ENCODE measurements at places on chromosomes 6 and 20. TPM values are rescaled to one million over a fixed set of nuclear protein-coding genes. Genes with fewer than 3 reads are reported as not detected.

Gene ATP6V1G2
- total RNA-seq: 0.23 TPM

Gene SSTR4
- not detected for total RNA-seq

Gene TSBP1
- total RNA-seq: not detected

Gene ZNF334
- total RNA-seq: 0.66 TPM

Gene VSTM2L
- not detected for total RNA-seq

Gene RAD21L1
- total RNA-seq: 0.25 TPM

Gene NRSN1
- total RNA-seq: not detected

Gene MUC22
- total RNA-seq: not detected

Gene HSPA12B
- not detected for total RNA-seq

Gene FERMT1
- 12.9 TPM for total RNA-seq

Gene BNIP5
- total RNA-seq: not detected

Gene SLC2A10
- 0.30 TPM for total RNA-seq

Gene PBOV1
- total RNA-seq: not detected

Gene ISM1
- not detected for total RNA-seq

Gene SEL1L2
- not detected for total RNA-seq

Gene NKAIN2
- 3.7 TPM for total RNA-seq

Gene NRN1
- 7.4 TPM for total RNA-seq

Gene MAPK13
- 0.89 TPM for total RNA-seq

Gene CST1
- not detected for total RNA-seq

Gene HEY2
- total RNA-seq: not detected

Gene EIF2S2
- 257 TPM for total RNA-seq

Gene MROH8
- 0.05 TPM for total RNA-seq

Gene ADGRB3
- 2.3 TPM for total RNA-seq

Gene PRSS16
- 4.1 TPM for total RNA-seq

Gene MCCD1
- total RNA-seq: not detected

Data from NCI-H460 (cell line).